ENCODE measurements at places on chromosomes 4 and X. TPM values are rescaled to one million over a fixed set of nuclear protein-coding genes. Genes with fewer than 3 reads are reported as not detected.

Gene SPIN2B
- 6.0 TPM for total RNA-seq

DNA sequence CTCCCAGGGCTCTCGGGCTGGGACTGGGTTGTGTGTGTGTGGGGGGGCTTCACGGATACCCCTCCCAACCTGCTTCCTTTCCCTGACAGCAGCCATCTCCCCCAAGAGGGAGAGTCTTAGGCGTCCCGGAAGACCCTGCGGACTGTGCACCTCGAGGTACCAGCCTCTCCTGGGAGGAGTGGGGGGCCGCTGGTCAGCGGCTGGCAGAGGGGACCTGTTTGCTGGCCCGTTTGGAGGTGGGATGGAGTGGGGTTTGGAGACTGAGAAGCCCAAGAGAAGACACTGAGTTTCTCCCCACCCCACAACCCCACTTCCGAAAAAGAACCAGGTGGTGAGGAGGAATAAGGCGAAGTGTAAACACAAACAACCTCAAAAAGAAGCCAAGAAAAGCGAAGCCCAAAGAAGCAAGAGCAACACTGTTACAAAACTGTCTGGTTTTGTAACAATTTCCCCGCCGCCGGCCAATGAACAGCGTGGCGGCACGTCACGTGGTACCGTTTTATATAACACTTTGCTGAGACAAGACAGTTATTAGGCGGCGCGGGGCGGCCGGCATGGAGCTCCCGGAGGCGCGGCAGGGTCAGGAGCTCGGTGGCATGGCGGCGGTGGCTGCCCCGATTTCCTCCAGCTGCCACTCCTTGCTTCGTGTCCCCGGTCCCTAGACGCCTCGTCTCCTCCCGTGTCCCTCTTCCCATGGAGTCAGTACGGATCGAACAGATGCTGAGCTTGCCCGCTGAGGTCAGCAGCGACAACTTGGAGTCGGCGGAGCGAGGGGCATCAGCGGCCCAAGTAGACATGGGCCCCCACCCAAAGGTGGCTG lies at the start of gene LONRF3:
LONRF3 (plus strand) TSS at position 531 of the 820 bp plus-strand sequence; CDS start at position 694, 163 bp downstream.
- peak; percentile 27 for DNase-seq

GRCh38 chrX:45540181-45540580 lies 339.5 kb upstream of the DIPK2B start:
- H3K27me3 ChIP-seq: no peaks in the 10 kb centered on the region
- no peaks in the 10 kb centered on the region for H3K4me1 ChIP-seq
- no peak overlapping the region for H3K4me3 ChIP-seq
- DNase-seq: no peak
- H3K36me3 ChIP-seq: no peaks in the 10 kb centered on the region
- H3K27ac ChIP-seq: no peak overlapping the region

DNA sequence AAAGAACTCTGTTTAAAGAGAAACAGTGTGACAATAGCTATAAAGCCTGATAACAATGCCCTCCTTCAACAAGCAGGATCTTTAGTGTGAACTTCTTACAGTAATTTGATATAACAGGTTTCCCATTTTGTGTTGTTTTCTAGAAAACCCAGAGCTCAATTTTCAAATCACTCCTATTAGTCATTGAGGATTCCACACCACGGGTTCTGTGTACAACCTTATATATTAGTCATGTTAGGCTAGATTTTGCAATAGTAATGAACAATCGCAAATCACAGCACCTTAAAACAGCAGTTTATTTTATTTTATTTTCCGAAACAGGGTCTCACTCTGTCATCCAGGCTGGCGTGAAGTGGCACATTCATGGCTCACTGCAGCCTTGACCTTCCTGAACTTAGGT lies 1020.9 kb upstream of the INTU start:
- no peak for DNase-seq
- H3K27me3 ChIP-seq: no peaks in the 10 kb centered on the region
- H3K4me3 ChIP-seq: no peak overlapping the region
- no peaks in the 10 kb centered on the region for H3K4me1 ChIP-seq

- H3K27me3 ChIP-seq: no peaks in the 10 kb centered on the region
- H3K4me3 ChIP-seq: no peak overlapping the region
- DNase-seq: no peak
- no peak overlapping the region for H3K27ac ChIP-seq
- H3K4me1 ChIP-seq: peaks cover 21% of the 10 kb centered on the region
These were observed 81.5 kb upstream of the PSAPL1 start for GRCh38 chr4:7516096-7516772.

DNA sequence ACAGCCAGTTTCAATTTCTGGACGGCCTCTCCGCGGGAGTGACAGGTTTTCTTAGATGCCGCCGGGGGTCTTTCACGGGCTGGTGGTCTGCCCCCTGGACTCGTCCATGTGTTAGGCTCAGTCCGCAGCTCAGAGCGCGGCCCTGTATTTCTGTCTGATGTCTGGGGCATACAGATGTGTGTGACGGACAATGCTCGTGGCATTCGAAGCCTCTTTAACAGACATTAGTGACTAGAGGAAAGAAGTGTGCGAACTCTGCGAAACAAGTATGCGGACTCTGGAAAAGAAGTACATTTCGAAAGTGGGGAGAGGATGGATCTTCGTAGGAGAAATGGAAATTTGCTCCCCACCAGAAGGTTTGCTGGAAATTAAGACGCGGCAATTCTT lies 793 bp upstream of the DCUN1D4 start:
- peak; percentile 53 for DNase-seq
- H3K4me3 ChIP-seq: peak overlapping the region; percentile 91
- no peaks in the 10 kb centered on the region for H3K36me3 ChIP-seq
- no peak overlapping the region for H3K27ac ChIP-seq

DNA sequence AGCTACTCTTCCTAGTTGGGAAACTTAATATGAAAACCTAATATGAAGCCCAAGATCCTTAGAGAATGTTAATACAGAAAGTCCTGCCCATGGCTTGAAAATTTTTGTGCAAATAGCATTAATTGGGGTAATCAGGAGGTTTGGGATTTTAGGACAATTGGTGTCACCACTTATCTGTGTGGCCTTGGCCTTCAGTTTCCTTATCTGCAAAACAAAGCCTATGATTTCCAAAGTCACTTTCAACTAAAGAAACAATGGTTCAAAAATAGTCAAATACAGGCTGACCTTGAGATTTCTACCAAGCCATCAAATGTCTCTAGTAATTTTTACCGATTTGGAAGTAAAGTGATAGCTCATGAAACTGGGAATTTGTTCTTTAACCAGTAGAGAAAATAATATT lies 40.2 kb upstream of the FAM9C start:
- no peak overlapping the region for H3K27ac ChIP-seq
- no peak for DNase-seq
- H3K4me1 ChIP-seq: no peaks in the 10 kb centered on the region

Gene ITGB1BP2
- 0.99 TPM for total RNA-seq

DNA sequence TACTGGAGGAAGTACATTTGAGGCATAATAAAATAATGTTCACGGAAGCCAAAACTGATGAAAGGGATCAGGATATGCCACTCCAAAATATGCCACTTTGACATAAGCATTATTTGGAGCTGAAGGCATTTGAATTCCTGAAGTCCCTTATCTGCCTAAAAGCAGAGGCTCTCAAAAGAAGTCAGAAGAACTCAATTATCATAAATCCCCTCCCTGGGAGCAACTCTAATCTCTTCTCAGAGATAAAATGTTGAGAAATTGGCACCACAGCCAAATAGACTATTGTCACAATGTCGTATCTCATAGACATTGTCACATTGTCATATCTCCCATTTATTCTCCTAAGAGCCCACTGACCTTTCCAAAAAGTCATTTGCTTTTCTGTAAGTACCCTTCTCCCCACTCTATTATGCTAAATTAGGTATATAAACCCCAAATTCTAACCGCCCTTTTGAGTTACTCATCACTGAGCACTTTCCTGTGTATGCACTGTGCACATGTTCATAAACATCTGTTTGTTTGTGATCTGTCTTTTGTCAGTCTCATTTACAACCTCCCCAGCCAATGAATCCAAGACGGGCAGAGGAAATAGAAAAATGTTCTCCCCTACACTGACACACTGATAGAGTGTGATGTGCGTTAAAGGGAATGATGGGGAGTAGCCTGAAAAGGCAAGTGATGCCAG lies 78.5 kb upstream of the NAF1 start:
- no peak for DNase-seq
- no peak overlapping the region for H3K27ac ChIP-seq
- H3K4me3 ChIP-seq: no peak overlapping the region
- no peaks in the 10 kb centered on the region for H3K27me3 ChIP-seq
- H3K36me3 ChIP-seq: no peaks in the 10 kb centered on the region

- no peaks in the 10 kb centered on the region for H3K36me3 ChIP-seq
- peaks cover 4% of the 10 kb centered on the region for H3K4me1 ChIP-seq
- peaks cover 30% of the 10 kb centered on the region for H3K27me3 ChIP-seq
- peak within 1 kb of the TSS; percentile 66 for H3K4me3 ChIP-seq
- DNase-seq: peak; percentile 84
These were observed at the start of gene DOCK11 for GRCh38 chrX:118495061-118495921. Gene DOCK11, plus strand, starts transcription at chrX:118495815. Its CDS starts 157 bp downstream, at chrX:118495972.

DNA sequence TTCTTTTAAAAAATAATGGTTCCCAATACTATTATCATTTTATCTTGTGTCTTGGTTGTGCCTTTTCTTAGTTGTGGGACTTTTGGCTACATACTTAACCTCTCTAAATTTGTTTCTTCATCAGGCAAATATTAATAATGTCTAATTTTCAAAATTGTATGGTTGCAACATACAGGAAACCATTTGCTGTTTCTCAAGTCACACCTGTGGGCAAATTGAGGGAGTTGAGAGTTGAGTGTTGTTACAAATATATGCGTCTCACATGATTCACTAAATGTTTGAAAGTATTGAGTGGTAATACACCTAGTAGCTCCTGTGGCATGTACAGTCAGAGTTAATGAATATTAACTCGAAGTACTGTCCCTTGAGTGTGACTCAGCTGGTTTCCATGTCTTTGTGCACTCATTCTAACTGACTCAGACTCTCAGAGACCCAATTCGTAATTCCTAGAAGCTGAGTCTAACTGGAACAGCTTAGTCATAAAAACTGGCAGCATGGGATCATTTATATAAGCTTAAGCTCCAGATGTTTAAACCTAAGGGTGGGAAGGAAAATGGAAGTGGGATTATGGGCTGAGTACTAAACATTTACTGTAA lies 802.4 kb downstream of the TRIML1 start:
- no peak for DNase-seq
- no peak overlapping the region for H3K27ac ChIP-seq
- no peaks in the 10 kb centered on the region for H3K27me3 ChIP-seq
- H3K4me1 ChIP-seq: no peaks in the 10 kb centered on the region
- H3K4me3 ChIP-seq: no peak overlapping the region

DNA sequence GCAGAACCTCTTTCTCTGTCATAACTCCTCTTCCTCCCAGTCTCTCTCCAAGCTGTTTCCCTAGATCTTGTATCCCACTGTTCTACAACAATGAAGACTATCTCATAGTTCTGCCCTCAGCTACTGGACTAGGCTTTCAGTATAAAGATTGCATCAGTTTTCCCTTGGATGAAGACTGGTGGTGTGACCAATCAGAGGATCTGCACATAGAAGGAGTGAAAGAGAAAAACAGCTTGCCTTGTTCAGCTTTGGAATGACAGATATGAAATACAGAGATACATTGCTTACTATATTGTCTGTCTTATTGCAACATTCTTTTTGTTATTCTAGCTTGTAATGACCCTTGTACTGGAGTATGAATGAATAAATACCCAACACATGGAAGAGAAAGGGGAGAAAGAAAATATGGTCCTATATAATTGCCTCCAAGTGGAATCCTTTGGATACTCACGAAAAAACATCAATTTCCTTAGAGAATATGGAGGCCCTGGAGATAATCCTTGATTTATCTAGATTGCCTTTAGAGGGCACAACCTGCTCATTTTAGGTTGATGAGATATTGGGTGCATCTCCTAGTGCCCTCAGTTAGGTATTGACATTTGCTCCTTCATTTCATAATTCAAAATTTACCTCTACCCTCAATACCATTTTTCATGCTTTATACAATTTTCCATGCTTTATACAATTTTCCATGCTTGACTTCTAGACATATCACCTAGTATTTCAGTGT lies 395.8 kb downstream of the NAF1 start:
- H3K27ac ChIP-seq: no peak overlapping the region
- H3K27me3 ChIP-seq: no peaks in the 10 kb centered on the region
- no peaks in the 10 kb centered on the region for H3K36me3 ChIP-seq
- no peaks in the 10 kb centered on the region for H3K4me1 ChIP-seq
- DNase-seq: no peak

Gene NPFFR2
- total RNA-seq: 2.1 TPM

DNA sequence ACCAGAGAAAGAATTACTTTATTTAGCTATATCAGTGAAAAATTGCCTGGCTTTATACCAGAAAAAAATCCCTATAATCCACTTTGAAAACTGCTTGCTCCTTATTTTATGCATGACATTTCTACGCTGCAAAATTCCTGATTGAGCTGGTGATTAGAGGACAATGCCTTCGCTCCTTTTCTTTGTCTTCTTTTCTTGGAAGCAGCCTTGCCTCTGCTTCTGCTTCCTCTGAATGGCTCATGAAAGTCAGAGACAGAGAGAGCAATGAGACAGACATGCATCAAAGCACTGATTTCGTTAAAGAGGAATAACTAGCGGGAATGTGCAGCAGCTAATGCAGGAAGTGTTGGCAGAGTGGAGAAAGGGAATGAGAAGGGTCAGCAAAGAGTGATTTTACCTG lies 294.3 kb upstream of the IGFBP7 start:
- no peak overlapping the region for H3K27ac ChIP-seq
- no peaks in the 10 kb centered on the region for H3K27me3 ChIP-seq
- peaks cover 12% of the 10 kb centered on the region for H3K4me1 ChIP-seq
- H3K4me3 ChIP-seq: no peak overlapping the region
- peak; percentile 60 for DNase-seq

DNA sequence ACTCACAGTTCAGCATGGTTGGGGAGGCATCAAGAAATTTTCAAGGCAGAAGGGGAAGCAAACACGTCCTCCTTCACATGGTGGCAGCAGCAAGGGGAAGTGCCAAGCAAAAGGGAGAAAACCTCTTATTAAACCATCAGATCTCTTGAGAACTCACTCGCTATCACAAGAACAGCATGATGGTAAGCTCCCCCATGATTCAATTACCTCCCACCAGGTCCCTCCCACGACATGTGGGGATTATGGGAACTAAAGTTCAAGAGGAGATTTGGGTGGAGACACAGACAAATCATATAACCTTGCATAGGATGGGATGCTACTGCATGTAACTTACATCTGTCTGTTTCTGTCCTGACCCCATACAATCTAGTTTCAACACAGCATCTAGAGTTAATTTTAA lies 511.8 kb upstream of the ARX start:
- H3K27me3 ChIP-seq: no peaks in the 10 kb centered on the region
- no peak overlapping the region for H3K4me3 ChIP-seq
- H3K4me1 ChIP-seq: no peaks in the 10 kb centered on the region
- no peak overlapping the region for H3K27ac ChIP-seq
- no peaks in the 10 kb centered on the region for H3K36me3 ChIP-seq
- DNase-seq: no peak

Gene MAOA
- total RNA-seq: 12.7 TPM

Gene TMEM271
- total RNA-seq: not detected

All from neural progenitor cell (in vitro differentiated cells).